ENCODE measurements at places on chromosomes 16 and 17.

GRCh38 chr17:72075995-72076677, 44.7 kb upstream of the SOX9 start:
- no peak for DNase-seq

- DNase-seq: no peak
These were observed 14.5 kb upstream of the GPRC5C start for GRCh38 chr17:74417178-74418045.

- no peak for DNase-seq
These were observed 14.1 kb downstream of the MAPT start for GRCh38 chr17:45908460-45908859.

- DNase-seq: no peak
These were observed 27.9 kb downstream of the SLFN11 start for GRCh38 chr17:35345445-35345925.

DNA sequence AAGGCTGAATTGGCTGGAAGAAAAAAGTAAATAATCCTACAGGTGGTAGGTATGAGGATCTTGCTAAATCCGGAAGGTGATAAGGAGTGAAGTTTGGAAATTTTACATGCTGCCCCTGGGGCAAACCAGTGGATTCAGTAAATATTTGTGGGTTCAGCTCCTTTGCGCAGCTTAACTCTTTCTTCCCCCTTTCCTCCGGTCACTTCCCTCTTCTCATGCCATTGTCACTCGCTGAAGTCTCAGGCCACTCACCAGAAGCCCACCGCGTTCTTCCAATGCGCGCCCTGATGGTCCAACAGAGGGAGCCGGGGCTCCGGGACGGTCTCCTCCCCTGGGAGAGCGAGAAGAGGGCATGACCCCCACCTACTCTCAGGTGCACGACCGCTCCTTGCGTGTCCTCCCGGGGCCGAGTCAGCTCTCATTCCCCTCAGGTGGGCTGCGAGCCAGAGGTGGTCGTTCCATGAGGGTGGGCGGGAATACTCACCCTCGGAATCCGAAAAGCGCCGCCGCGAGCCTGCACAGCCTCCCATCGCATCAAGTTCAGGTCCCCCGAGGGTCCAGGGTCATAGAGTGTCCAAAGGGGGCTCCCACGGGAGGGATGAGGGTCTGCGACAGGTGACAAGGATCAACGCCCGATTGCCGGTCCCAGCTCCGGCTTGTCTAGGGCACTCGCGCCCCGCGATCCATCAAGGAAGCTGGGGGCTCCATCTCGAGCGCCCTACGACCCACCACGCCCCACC, 474 bp downstream of the CLN3 start:
- DNase-seq: no peak

DNA sequence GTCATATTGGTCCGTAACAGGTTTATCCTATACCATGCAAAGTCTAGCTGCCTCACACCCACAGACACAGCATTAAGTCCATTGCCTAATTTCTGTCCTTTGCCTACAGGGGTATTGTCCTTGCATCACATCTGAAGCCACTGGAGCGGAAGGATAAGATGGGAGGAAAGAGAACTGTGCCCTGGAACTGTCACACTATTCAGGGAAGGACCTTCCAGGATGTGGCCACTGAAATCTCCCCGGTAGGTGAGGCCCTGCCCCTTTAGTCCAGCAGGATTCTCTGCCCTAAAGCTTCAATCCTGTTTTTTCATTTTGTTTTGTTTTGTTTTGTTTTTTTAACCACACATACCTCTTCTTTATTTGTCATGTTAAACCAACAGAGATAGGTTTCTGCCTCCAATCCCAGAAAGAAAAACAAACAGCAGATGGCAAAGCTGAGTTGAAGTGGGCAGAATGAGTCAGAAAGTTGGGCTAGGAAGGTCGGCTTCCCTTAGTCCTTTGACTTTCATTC, 2.2 kb upstream of the EFTUD2 start:
- DNase-seq: no peak

DNA sequence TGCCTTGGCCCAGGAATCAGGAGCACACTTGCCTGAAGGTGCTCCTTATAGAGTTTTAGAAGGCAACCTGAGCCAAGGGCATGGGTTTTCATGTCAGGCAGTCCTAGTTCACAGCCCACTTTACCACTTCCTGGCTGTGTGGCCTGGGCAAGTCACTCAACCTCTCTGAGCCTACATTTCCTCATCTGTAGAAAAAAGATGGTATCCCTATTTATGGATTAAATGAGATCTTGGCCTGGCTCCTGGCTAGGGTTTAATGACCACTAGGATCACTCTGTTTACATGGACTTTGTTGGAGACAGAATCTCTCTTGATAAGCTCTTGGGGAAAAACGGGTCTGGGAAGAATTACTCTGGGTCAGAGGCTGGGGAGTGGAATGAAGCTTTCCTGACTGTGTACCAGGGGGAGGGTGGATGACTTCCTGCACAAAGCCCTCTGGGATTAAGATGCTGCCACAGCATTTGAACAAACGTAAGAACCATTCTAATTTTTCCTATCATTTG, 2.3 kb downstream of the MT2A start:
- no peak for DNase-seq

GRCh38 chr16:491220-491919, 36.1 kb upstream of the CAPN15 start:
- no peak for DNase-seq

DNA sequence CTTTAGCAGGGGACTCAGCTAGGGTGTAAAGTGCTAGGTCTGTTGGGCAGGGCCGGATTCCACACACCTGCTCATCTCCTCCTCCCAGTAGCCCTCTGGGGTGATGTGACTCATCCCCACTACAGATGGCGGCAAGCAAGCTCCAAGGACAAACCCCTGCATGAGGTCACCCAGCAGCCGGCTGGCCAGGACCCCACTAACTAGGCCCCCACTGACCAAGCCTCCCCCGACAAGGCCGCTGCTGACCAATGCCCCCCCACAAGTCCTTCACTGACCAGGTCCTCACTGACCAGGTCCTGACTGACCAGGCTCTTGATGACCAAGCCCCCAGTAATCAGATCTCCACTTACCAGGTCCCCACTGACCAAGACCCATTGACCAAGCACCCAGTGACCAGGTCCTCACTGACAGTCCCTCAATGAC, 36.7 kb downstream of the TNFRSF13B start:
- DNase-seq: no peak

- DNase-seq: no peak
These were observed 129.9 kb downstream of the MGAT5B start for GRCh38 chr17:76997981-76998531.

- DNase-seq: no peak
These were observed 1.4 kb upstream of the RHBDL3 start for GRCh38 chr17:32264140-32264799.

- no peak for DNase-seq
These were observed 212.3 kb downstream of the ZNF423 start for GRCh38 chr16:49643429-49644144.

DNA sequence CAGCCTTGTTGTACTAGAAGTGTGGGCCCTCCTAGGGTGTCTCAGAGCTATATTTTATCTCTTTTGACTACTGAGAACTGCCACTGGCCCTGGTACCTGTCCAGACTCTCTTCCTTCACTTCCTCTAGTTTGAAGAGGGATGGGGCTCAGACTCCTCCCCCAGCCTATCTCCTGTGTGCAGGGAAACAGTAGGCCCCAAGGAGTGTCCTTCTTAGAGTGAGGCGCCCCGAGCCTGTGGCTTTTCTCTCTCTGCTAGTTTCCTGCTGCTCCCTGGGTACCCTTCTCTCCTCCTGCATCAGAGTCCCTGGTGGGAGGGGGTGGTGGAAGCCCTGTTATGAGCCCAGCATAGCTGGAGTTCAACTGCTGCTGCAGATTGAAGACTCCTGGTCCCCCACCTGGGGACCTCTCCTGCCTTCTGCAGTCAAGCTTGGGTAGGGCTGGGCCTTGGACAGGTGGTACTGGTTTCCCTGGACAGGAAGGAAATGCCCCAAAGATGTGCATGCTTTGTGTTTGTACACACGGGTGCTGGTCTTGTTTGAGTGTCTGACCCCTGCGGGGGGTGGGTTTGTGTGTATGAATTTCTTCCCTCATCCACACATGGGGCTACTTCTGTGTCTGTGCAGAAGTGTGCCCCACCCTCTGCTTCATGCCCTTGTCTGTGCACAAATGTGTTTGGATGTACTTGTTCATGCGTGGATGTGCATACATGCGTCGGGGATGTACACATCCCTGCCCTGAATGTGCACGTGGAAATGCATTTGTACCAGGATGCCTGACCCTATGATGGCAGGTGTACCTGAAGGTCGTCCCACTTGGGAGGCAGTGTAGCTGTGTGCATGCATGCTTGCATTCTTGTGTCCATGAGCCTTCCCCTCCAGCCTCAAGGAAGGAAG, 6.9 kb downstream of the RARA start:
- no peak for DNase-seq

GRCh38 chr16:19997264-19997663, 76.4 kb downstream of the GPR139 start:
- DNase-seq: no peak

DNA sequence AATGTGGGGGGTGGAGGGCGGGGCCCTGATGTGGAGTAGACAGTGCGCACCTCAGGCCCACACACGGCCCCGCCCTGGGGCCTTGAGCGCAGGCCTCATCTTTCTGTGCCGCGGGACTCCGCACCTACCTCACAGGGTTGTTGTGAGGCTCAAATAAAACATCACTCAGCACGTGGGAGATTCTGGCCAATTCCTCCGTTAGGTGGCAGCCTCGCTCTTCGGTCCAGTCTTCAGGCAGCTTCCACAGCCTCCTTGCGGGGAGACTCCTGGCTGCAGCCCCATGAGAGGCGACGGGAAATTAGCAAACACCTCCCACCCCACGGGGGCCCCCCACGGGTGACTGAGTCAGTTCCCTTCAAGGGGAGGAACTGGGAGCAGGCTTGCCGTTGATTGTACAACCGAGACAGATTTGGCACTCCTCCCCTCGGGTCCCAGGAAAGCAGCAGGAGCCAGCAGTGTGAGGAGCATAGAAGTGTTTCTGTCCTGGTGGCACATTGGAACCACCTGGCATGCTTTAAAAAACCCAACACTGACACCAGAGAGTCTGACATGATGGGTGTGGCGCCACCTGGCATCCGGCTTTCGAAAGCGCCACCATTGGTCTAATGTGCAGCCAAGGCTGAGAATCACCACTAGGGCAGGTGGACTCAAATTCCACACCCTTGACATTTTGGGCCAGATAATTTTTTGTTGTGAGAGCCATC, 7.6 kb downstream of the MRM1 start:
- DNase-seq: no peak

- DNase-seq: no peak
These were observed 74.8 kb downstream of the UTP18 start for GRCh38 chr17:51335006-51335590.

DNA sequence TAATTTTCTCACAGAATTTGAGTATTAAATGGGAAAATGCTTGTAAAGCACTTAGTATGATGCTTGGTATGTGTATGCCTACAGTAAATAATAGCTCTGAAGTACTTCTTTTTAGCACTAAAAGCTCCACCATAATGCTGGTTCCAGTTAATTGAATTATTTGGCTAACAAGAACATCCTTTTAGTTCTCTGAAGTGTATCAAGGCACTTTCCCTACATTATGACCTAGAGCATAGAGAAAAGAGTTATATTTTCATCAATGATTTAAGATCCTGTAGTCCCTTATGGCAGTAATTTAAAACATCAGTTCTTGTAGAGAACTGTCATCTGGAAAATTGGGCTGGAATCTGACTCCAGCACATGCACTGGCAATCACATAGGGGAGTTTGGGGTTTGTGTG, 21.9 kb upstream of the PHAF1 start:
- DNase-seq: no peak

- DNase-seq: no peak
These were observed 171.4 kb upstream of the DYNLRB2 start for GRCh38 chr16:80369138-80369958.

DNA sequence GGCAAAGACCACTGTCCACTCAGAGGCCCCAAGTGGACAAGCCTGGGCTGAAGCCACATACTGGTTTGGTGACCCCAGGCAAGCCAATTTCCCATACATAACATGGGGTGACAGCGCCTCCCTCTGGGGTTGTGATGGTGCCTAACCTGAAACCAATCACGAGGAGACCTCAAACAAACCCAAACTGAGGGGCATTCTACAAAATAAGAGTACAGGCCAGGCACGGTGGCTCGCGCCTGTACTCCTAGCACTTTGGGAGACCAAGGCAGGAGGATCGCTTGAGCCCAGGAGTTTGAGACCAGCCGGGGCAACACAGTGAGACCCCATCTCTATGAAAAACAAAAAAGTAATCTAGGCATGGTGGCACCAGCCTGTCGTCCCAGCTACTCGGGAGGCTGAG, 3.6 kb downstream of the P2RX5 start:
- no peak for DNase-seq

DNA sequence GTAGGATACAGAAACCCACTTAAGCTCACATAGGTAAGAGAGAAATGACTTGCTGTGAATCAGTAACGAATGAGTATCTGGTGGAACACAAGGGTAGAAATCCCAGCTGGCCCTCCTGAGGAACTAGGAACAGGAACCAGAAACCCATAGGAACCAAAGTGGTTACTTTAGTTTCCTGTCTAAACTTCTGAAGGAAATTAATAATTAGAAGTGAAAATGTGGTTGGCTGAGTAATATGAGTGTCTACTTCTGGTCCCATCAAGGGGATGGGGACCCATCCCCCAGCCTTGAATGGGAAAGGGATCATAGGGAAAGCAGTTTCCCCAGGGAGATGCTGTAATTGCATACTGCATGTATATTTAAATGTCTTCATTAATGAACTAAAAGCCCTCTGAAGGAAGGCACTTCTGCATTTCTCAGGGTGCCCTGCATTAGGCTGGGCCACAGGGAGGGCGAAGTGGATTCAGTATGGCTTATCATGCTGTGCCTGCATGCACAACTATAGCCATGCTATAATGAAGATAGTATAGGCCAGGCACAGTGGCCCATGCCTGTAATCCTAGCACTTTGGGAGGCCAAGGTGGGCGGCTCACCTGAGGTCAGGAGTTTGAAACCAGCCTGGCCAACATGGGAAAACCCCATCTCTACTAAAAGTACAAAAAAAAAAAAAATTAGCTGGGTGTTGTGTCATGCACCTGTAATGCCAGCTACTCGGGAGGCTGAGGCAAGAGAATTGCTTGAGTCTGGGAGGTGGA, 45.6 kb downstream of the CYB5B start:
- DNase-seq: no peak

- no peak for DNase-seq
These were observed 352.3 kb downstream of the UTP18 start for GRCh38 chr17:51612692-51613091.

DNA sequence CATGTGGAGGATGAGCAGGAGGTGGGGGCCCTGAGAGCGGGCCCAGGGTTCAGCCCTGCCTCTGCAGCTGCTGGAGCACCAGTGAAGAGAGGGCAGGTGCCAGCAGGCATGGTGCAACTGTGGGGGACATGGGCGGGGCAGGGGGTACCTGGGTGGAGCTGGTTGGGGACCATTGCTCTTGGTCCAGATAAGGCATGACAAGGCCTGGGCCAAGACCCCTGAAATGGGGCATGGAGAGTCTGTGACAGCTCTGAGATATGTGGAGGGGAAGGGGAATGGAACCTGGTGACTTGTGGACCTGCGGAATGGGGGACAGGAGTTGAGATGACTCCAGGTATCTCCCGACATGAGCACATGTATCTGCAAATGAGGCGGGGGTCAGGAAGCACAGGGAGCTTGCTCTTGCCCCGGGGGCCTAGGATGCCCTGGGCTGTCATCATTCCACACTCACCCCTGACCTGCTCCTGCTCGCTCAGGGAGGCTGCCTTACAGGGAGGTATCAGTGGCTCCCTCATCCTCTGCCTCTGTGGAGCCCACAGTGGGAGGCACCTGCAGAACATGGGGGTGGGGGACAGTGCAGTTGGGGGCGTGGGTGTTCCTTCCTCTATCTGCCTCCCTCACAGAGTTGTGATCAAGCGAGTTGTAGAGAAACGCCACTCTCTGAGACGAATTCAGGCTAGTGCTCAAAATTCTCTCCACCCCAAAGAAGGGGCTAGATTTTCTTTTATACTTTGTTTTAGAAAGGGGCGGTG, 40.2 kb downstream of the TMEM235 start:
- DNase-seq: no peak
